ENCODE measurements at places on chromosomes 6 and 20.

DNA sequence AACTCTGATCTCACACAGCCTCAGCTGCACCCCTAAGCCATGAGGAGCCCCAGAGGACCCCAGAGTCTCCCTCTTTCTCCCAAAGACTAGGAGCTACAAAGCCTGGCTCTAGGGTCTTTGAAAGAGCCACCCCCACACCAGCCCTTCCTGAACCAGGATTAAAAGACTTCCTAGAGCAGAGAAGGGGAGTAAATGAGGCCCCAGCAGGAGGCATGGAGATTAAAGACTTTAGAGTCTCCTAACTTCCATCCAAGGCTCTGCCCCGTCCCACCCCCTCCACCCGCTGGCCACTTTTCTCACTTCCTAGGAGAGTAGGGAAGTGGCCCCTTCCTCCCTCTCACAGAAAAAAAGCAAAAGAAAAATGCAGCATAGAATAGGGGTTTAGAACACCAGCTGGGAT is 1.7 kb downstream of the PREX1 start:
- no peak for DNase-seq

- no peak for DNase-seq
These were observed 43.9 kb downstream of the FILIP1 start for GRCh38 chr6:75449630-75450206.

DNA sequence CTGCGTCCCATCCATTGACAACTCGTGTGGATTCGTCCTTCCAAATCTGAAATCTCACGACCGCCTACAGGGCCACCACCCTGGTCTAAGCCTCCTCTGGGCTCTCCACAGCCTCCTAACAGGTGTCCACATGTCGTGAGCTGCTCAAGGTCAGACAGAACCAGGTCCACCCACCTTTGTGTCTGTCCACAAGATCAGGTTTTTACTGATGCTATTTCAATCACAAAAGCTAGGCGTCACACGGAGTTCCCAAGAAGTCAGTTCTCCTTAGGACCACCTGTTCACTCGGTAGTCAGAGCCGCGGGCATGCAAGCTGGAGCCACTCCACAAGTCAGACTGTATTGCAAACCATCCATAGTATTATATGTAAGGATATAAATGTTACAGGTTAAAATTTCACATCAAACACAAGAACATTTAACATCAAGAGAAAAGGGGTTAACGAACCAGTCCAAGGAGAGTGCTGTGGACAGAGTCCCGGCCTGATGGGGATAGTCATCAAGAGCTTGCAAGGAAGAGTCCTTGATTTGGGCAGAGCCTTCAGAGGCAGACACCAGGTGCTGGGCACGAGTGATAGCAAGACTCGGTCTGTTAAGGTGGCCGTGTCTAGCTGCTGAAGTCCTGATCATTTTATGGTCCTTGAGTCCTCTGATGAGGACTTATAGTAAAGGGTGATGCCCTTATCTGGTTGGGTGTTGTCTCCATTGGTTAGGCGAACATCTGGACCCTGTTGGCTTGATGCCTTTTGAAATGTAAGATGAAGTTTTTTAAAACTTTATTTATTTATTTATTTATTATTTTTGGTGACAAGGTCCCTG is 731 bp upstream of the DNPH1 start:
- no peak for DNase-seq

DNA sequence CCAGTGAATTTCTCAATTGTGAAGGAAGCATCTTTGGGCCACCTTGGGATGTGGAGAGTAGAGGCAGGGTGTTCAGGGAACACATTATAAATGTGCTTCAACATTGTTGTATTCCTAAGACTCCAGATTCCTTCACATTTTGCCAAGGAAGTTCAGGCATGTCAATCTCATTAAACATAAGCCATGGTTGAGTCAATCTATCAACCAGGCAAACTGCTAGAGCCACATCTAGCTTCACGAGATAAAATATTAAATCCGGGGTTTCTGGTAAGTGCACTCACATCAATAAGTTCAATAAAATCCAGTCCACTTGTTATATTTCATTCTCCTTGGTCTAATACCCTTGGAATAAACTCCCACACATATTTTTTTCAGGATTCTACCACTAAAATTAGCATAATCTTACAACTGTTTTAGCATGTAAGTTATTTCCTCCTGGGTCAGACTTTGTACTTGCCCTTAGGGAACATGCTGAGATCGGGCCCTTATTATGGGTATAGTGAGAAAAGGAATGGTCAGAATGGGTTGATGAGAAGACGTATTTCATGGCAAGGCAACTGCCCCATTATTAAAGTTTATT is 93.6 kb downstream of the ADTRP start:
- no peak for DNase-seq

DNA sequence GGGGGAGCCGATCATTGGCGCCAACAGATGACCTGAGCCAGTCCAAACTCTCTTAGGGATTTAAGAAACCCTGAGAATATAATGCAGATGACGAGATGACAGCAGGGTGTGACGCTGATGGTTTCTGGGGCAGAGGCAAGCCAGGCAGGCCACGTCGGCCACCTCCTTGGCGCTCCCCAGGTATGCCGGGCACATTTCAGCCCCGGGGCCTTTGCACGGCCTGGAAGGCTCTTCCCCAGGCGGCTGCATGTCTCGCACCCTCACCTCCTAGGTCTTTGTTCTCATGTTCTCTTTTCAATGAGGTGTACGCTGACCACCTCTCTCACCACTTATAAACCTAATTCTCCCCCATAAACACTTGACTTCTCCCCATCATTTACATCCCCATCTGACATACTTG is 64.9 kb downstream of the RBM38 start:
- DNase-seq, result no peak

Measured in AG09309 (cell line).